Mononuclear cell (primary cell): ENCODE measurements at places on chromosomes 5 and 9. TPM values are rescaled to one million over a fixed set of nuclear protein-coding genes. Genes with fewer than 3 reads are reported as not detected.

Gene VLDLR
- total RNA-seq = 0.31 TPM

Gene ZNF367
- 7.8 TPM for total RNA-seq

Gene FUT7
- 2.6 TPM for total RNA-seq

Gene RMI1
- 1.9 TPM for total RNA-seq

Gene PLAC8L1
- total RNA-seq = not detected

Gene ELOVL7
- 23.2 TPM for total RNA-seq

Gene SPINK6
- not detected for total RNA-seq

Gene PFN3
- total RNA-seq = not detected

Gene GIN1
- total RNA-seq = 4.7 TPM

Gene CDX1
- not detected for total RNA-seq

Gene CCL27
- total RNA-seq = 0.21 TPM

Gene ZBTB34
- 10.9 TPM for total RNA-seq

Gene SH3GL2
- total RNA-seq = under 0.01 TPM
